ENCODE measurements at places on chromosomes 13 and 19. TPM values are rescaled to one million over a fixed set of nuclear protein-coding genes. Genes with fewer than 3 reads are reported as not detected.

Gene PRODH2
- total RNA-seq, result not detected

Gene ADGRL1
- 10.9 TPM for total RNA-seq

Gene CRX
- not detected for total RNA-seq

Gene KCNN4
- total RNA-seq, result 0.74 TPM

Gene ICAM4
- total RNA-seq, result 0.71 TPM

Gene CYP2A7
- total RNA-seq, result not detected

Gene GPR12
- total RNA-seq, result not detected

Gene PTH2
- not detected for total RNA-seq

Gene SIGLEC6
- total RNA-seq, result not detected

Gene RYR1
- total RNA-seq, result 0.78 TPM

Gene ZNF543
- 6.9 TPM for total RNA-seq

Gene CRB3
- total RNA-seq, result 14.9 TPM

Gene CYP4F12
- total RNA-seq, result 0.31 TPM

Gene SLC6A16
- total RNA-seq, result 0.17 TPM

Gene ADAT3
- 3.2 TPM for total RNA-seq

Gene GAS6
- total RNA-seq, result 230 TPM

Gene ZNF607
- 5.6 TPM for total RNA-seq

Gene CEACAM7
- total RNA-seq, result not detected

Gene ZNF44
- 5.0 TPM for total RNA-seq

Gene NAPSA
- 0.41 TPM for total RNA-seq

Gene PDX1
- total RNA-seq, result not detected

Gene CTXN1
- total RNA-seq, result 1.7 TPM

Data from foreskin keratinocyte (primary cell).